T-cell (primary cell): ENCODE measurements at places on chromosomes 5 and 9.

- no peak for DNase-seq
These were observed 8.4 kb upstream of the RXRA start for GRCh38 chr9:134317790-134318414.

DNA sequence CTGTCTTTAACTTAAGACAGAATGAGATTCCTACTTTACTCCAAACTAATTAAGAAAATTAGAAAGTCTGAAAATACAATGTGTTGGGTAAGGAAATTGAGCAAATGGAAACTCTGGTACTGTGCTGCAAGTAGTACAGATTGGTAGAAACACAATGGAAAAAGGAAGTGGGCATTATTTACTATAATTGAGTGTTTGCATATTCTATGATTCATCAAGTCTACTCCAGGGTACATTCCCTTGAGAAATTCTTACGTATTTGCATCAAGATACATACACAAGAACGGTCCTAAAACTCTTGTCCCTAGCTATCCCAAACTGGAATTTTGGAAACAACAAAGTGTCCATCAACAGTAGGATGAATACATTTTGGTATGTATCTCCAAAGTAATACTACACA, 123.5 kb upstream of the TARS1 start:
- DNase-seq = no peak

- DNase-seq = no peak
These were observed 99.8 kb upstream of the SSBP2 start for GRCh38 chr5:81850501-81851357.

DNA sequence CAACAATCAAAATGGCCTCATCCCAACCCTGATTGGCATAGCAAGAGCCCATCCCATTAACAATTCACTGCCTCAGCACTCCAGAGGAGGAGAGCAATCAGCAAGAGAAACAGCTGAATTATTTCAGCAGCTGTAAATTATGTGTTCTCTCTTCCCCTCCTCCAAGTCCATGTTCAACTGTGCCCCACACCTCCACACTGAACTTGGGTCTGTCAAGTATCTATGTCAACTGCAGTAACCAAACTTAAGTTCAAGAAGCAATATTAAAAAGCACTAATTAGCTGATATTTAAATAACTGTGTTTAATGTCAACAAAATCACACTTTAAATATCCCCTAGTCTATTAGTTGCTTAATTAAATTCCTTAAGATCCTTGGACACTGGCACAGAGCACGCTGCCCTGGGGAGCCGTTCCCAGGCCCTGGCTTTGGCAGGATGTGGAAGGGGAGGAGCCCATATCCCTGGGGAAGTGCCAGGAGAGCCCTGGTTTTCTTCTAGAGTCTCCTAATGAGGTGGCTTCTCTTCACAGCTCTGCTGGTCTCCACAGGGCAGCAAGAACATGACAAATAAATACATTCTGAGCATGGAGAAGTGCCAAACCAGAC, 50.6 kb downstream of the SIL1 start:
- no peak for DNase-seq

- no peak for DNase-seq
These were observed 281.6 kb downstream of the MAST4 start for GRCh38 chr5:66877843-66878242.

GRCh38 chr9:131834721-131835120, 94.8 kb upstream of the RAPGEF1 start:
- DNase-seq = no peak
